ENCODE measurements at places on chromosomes 4 and X.

DNA sequence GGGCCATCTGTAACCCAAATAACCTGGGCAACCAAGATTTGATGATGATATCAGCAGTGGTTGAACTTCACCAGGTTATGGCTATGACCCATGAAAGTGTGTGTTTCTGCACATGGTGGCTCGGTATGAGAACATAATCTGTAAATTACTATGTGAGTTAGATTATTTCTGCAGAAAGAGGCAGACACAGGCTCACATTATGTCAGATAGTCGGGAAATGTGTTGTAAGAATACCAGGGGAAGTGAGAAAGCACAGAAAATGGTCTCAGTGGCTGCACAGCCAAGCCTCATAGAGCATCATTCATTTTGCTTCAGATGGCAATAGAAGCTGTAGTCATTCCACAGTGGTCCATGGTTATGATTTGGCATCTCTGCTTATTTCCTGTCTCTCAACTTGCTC is 63.0 kb upstream of the RBPJ start:
- DNase-seq: no peak

- peak; percentile 63 for DNase-seq
Measured at GRCh38 chr4:174592985-174593335, 70.7 kb upstream of the HPGD start.

- peak; percentile 13 for DNase-seq
Measured at GRCh38 chr4:36386691-36387090, 105.3 kb downstream of the DTHD1 start.

DNA sequence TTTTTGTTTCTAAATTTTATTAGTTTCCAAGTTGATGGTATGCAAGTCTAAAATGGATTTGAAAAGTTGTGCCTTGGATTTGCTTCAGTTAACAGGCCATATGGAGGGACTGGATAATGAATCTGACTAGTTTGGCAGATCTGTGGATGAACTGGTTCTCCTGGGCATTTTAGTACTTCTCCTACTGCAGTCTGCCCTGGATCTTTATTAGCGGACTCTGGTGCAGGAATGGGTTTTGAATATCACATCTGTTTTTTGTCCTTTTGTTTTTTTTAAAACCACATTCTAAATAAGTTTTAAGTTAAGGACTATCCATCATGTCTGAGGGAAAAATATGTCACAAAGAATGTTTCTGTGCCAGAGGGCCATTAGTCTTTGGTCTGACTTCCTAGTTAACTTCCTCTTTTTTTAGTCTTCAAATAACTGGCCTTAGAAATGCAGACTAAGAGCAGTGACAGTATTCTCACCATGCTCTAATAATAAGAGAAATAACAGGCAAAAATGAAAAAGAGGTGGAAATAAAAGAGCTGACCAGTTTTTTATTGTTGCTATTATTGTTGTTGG is 13.9 kb upstream of the DCK start:
- DNase-seq: peak; percentile 53

DNA sequence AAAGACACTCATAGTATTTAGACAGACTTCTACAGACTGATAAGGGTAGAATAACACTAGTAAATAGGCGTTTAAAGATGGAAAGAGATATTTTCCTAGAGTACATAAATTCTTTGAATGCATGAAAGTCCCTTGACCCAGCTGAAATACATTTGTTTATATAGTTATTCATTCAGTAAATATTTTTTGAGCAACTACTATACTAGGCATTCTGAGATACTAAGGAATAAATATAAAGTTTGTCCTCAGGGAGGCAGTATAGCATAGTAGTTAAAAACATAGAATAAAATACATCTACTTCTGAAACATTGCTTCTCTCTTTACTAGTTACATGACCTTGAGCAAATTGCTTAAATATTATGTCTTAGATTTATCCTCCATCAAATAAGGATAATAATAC is 27.4 kb downstream of the HMGN5 start:
- DNase-seq: peak; percentile 21

DNA sequence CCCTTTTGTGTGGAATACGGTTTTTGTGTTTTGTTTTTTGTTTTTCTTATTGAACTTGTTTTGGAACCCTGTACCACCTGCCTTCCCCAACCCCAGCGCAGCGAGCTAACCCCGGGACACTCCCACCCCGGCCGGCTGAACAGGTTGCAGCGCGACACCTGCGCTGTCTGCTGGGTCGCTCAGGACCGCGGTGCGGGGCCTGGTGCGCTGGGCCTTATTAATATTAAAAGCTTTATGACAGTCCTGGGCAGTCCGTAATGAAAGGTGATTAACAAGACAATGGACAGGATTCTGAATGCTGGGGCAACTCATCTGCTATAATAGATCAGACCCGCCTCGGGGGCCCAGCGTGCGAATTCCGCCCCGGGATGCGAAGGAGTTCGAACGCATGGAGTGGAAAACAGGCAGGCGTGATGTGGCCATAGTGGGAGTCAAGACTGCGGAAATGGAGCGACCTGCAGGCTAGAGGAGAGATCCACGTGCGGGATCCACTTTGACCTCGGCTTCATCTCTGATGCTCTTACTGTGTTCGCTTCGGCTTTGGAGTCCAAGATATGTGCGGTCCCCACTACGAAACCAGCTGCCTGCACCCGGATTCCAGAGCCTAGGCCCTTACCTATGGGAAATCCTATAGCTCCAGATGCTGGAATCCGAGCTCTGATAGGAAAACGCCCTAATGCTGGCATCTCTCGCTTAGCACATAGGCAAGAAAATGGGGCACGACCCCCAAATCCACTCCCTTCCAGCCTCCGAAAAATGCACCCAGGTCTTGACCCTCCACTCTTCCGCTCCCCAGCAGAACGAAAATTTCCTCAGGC is 69.0 kb upstream of the TMEM33 start:
- peak; percentile 13 for DNase-seq

DNA sequence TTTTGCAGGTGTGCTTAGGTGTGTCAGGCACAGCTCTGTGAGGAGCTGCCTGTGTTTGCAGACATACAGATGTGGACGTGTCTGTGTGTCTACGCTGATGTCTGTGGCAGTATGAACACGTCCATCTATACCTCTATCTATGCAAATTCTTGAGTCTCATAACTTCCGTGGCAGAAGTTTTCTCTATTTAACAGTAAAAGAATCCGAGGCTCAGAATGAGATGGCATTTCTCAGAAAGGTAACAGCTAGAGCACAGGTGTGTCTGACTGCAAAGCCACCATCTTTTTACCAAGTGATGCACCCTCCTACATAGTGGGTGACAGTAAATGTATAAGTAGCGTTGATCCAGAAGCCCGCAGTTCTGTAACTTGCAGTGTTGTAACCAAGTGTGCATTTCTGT is 39.9 kb upstream of the CYP4V2 start:
- no peak for DNase-seq

- peak; percentile 25 for DNase-seq
Measured at GRCh38 chrX:13778916-13779315, 38.0 kb downstream of the GPM6B start.

GRCh38 chr4:135434936-135435335 is 1233.3 kb upstream of the PABPC4L start:
- no peak for DNase-seq

All from NB4 (cell line).